ENCODE measurements at places on chromosomes 2 and 18.

DNA sequence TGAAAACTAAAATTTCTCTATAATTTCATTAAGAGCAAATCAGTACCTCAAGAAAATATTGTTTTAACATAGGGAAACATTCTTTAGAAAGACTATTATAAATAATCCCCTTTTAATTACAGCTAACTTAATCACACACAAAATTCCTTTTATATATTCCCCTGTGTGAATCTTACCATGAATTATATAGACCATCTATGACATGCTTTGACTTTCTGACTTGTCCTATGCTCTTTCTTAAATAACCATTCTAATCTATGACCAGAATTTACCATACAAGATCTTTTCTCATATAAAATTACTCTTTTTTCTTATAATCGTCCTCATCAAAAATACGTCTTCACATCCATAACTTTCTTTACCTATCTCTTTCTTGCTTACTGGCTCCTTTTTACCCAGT lies 824.2 kb upstream of the FAM98A start:
- no peak for DNase-seq

- DNase-seq = no peak
Observed at GRCh38 chr2:36380624-36381481, 25.3 kb downstream of the CRIM1 start.

- DNase-seq = no peak
Observed at GRCh38 chr2:100416397-100416934, 1.0 kb downstream of the CHST10 start.

DNA sequence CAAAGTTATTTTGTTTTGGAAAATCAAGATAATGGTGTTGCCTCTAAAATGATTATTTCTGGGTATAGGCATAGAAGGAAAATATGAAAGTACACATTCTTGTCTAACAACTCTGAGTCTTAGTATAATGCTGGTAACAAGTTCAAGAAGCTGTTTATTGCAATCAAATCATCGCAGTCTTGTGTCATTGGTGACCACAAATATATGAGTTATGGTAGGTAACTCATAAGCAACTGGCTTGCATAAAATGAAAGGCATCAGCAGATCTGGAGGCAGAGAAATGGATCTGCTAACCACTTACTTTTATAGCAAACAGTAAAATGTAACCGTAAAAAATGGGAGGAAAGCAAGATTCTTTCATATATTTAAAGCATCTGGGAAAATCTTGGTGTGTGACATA lies 156.2 kb upstream of the TCF4 start:
- no peak for DNase-seq

DNA sequence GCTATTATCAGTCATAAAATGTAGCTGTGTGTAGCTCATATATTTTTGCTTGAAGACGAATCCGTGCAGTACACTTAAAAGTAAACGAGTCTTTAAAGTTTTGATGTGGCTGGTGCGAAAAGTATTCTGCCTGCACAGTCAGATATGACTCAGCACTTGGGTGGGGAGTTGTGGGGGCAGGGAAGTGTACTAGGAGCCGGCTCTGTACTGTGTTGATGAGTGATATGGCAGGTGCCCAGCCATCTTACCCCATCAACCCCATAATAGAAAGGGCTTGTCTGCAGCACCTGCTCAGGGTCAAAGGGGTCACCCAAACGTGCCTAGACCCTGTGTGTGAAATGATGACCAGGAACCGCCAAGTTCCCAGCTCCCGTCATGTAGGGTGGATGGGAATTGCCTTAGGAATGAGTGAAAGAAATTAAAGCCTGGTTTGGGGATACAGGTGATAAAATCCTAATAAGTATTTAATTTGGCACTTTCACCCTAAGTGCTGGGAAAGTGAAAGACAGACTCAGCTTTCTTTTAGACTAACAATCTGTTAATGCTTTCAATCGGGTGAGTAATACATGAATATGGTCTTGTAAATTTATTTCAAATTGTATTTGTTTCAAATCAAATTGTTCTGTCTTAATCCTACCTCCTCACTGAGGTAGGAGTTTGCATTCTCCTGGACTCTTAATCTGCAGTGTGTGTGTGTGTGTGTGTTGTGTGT lies 48.0 kb downstream of the BCL2L11 start:
- peak; percentile 62 for DNase-seq

DNA sequence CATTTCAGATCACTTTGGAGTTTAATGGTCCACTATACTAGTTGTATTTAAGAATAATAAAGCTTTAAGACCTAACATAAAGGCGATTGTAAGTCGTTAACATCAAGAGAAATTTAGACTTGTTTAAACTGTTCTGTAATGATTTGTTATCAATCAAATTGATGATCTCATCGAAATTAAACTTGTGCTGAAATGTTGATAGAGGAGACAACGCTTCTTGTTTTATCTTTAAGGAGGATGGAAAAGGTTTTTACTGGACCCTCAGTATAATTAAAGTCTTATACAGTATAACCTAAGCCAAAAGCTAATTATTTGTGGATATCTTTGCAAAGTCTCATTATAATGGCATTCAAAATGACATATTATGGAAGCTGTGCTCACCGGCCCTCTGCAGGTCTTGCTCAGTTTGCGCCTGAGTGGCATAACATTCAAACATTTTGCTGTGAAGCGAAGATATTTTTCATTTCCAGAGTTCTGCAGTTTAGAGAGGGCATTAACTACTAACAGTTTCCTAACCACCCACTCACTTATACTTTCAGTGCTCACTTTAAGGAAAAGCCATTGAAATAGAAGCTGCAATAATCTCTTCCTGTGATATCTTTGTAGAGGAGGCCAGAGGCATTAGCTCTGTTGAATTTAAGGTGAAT lies 1.4 kb upstream of the SERTAD2 start:
- DNase-seq = peak; percentile 33

GRCh38 chr2:198488964-198489363 lies 684.6 kb downstream of the PLCL1 start:
- no peak for DNase-seq

GRCh38 chr2:45834372-45834771 lies 182.9 kb downstream of the PRKCE start:
- no peak for DNase-seq

- no peak for DNase-seq
Observed at GRCh38 chr2:30029804-30030203, 108.4 kb upstream of the ALK start.

DNA sequence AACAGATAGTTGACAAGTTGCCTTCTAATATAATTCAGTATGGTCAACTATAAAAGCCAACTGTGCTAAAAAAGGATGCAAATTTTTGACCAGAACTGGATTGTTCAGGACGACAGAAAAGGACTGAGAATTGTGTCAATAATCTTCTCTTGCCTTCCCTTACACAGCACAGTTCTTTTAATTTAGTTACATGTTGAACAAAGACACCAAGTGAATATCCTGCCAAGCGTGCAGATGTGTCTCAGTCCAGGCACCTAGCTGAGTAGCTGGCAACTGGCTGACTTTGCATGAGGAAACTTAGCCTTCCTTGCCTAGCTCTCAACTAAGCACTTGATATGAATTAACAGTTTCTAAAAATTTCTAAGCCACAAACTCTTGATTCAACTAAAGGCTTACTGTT lies 801.4 kb downstream of the BCL11A start:
- no peak for DNase-seq

DNA sequence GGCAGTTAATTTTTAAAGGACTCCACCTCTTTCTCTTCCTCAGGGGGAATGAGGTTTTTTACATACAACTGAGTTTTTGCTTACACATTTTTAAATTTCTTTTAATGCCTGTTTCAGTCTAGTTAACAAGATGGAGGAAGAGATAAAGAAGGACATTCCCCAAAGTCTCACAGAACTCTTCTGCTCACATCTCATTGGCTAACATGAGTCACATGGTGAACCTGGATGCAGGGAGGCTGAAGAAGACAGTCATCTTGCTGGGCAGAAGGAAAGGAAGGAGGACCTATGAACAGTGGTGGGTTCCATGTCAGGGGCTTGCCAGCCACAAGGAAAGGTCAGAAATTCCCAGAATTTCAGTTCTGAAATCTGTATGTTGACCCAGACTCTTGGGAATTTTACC lies 10.4 kb upstream of the ST8SIA5 start:
- no peak for DNase-seq

DNA sequence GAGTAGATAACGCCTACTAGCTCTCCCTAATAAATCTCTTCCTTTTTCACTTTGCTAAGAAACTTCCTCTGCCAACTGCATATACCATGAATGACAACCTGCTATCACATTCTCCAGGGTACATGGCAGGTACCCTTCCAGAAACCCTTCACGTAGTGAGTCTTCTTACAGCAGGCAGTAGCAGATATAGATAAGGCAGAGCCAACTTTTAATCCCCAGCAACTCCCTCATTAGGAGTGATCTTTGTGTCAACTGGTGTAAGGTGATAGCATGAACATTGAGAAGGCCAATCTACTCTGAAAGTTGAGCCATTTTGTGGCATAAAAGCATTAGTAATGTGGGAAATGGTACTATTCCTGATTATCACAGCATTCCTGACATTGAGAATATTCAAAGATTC lies 5.7 kb upstream of the STK17B start:
- DNase-seq = no peak

DNA sequence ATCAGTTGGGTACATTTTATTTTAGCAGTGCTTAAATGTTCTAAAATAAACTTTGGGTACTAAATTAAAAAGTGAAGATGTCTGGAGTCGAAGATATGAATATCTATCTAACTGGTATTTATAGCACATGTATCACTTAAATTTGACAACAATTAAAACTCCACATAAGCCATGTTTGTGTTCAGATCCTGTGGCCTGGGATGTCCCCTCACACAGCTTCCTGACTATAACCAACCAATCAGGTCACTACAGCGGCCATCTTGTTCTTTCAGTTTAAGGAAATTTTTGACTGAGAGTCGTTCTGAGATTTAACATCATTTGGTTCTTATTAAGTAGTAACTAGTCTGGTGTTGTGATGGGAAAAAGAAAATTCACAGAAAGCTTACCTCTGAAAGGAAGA lies 170.7 kb upstream of the NRP2 start:
- no peak for DNase-seq

- DNase-seq = no peak
Observed at GRCh38 chr2:220783671-220784070, 788.4 kb downstream of the EPHA4 start.

DNA sequence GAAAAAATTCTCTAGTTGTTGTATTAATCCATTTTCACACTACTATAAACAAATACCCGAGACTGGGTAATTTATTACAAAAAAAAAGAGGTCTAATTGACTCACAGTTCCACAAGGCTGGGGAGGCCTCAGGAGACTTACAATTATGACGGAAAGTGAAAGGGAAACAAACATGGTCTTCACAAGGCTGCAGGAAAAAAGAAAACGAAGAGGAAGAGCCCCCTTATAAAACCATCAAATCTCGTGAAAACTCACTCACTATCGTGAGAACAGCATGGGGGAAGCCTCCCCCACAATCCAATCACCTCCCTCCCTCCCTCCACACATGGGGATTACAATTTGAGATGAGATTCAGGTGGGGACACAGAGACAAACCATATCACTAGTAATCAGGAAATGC lies 61.7 kb upstream of the SPTBN1 start:
- no peak for DNase-seq

GRCh38 chr18:57984490-57985115 lies 59.4 kb upstream of the NEDD4L start:
- DNase-seq = no peak

- no peak for DNase-seq
Observed at GRCh38 chr2:195891081-195891480, 177.6 kb downstream of the DNAH7 start.

GRCh38 chr2:113370478-113371091 lies 66.9 kb upstream of the ZNG1B start:
- DNase-seq = peak; percentile 50

DNA sequence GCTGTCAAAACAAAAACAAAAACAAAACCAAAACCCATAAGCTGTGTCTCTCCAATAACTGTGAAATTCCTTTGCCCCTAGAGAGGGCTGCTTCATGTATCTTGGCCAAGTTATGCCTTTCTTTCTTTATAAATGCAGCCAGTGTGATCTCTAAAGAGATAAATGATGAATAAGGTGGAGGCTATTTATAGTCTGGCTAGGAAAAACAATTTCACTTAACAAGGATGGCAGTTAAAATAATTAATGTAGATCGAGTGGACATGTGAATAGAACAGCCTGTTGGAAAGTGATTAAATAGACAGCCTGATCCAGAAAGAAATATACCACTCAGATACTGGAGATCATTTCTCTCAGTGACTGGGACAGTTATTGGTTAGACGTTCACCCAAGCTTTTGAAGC lies 1666.9 kb upstream of the CELF4 start:
- DNase-seq = no peak

GRCh38 chr2:36373149-36373926 lies 17.8 kb downstream of the CRIM1 start:
- no peak for DNase-seq

GRCh38 chr2:215601990-215602721 lies 166.3 kb upstream of the FN1 start:
- DNase-seq = no peak

DNA sequence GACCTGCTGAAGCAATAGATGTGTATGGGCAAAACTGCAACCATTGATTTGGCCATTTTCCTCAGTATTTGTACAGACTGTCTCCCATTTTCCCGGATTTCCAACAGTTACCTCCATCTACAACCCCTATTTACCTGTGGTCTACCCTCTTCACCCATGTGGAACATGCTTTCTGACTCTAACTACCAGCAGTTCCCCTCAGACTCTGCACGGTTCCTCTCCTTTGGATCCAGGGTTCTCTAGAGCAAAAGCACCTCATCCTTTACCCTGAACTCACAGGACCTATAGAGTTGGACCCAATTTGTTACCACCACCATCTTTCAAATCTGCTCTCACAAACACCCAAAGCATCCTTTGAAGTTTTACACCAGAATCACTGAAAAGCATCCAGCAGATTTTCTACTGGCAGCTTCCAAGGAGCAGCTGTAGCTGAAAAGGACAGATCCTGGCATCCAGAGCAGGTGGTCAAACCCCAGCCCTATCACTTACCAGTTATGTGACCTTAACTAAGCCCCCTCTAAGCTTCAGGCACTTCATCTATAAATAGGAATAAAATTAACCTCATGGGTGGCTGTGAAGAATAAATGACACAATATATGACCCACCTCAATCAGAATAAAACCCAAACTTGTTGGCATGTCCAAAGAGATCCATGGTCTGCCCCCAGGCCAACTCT lies 15.3 kb downstream of the CYTIP start:
- DNase-seq = no peak

DNA sequence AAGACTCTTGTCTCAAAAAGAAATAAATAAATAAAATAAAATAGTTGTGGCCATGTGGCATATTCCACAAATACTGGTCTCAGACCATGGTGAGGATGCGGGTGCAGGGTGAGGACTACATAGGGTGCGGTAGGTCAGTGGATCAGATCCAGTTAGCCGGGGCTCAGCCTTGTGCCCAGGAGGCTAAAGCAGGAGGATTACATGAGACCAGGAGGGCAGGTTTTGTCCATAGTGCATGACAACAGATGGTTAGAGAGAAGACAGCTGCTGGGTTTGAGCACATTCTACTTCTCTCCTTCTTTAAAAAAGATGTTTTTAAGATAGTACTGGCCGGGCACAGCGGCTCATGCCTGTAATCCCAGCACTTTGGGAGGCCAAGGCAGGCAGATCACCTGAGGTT lies 12.8 kb upstream of the PSD4 start:
- DNase-seq = no peak

- DNase-seq = no peak
Observed at GRCh38 chr18:28684746-28685355, 507.9 kb upstream of the CDH2 start.

GRCh38 chr18:55587418-55588110 lies 428 bp downstream of the TCF4 start:
- DNase-seq = no peak

GRCh38 chr2:190864375-190864774 lies 16.2 kb upstream of the GLS start:
- no peak for DNase-seq

- DNase-seq = no peak
Observed at GRCh38 chr2:127573771-127574170, 38.3 kb downstream of the MYO7B start.

Data from stimulated activated CD4-positive, alpha-beta T cell treated with anti-CD3 and anti-CD28 coated beads, Interleukin-12 subunit alpha, Interleukin-12 subunit beta, amount 100 ng/mL, for 24 hours (primary cell).